Smooth muscle cell of the brain vasculature (primary cell): ENCODE measurements at places on chromosomes 6 and 20.

GRCh38 chr6:39942903-39943580, 8.8 kb upstream of the MOCS1 start:
- no peak for DNase-seq

- no peak for DNase-seq
Measured at GRCh38 chr20:48609491-48609978, 218.3 kb downstream of the PREX1 start.

DNA sequence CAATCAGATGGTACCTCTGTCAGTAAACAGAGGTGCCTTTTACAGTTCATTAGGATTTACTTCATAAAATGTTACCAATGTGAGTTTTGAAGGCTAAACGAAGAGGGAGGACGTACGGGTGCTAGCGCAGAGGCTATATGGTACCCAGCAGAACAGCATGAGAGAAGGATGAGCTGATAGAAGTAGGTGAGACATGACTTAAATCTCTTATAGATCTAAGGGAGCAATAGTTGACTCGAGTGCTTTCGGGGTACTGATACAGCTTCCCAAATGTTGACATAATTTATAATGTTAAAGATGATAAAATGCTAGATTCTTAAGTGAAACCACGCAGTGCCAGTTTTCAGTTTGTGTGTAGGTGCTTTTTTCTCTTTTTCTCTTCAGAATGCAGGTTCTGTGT, 72.6 kb downstream of the HIVEP1 start:
- no peak for DNase-seq

DNA sequence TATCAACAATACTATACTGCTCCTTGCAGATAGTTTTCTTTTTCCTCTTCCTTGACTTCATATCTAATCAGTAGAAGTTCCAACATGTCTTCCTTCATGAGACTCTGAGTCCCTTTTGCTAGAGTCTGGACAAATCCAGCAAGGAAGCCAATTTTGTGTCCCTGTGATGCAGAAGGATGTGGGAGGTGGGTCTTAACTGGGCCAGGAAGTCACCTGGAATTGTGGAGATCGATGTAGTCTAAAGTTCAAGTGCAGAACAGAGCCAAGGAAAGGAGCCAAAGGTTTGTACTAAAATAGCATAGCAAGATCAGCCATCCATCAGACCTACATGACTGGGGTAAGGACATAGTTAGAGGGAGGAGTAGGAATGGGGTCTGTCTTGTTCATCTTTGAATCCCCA, 37.6 kb downstream of the SPTLC3 start:
- DNase-seq = no peak

DNA sequence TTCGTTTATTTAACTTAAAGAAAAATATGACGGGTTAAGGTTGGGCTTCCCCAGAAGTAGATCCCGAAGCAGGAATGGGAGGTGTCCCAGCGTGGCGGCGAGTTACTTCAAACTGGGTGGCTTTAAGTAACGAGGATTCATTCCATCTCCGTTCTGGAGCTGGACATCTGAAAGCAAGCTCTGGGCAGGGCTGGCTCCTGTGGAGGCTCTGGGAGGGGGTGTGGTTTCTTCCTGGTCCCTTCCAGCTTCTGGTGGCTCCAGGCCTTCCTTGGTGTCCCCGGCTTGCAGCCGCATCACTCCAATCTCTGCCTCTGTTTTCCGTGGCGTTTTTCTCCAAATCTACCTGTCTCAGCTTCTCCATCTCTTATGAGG, 47.3 kb upstream of the BHLHE23 start:
- DNase-seq = no peak

GRCh38 chr20:61295249-61295648, 43.2 kb downstream of the CDH4 start:
- DNase-seq = no peak

GRCh38 chr6:53175027-53175426, 26.4 kb upstream of the GCM1 start:
- no peak for DNase-seq

GRCh38 chr20:36493051-36493800, 48.1 kb upstream of the MYL9 start:
- no peak for DNase-seq

DNA sequence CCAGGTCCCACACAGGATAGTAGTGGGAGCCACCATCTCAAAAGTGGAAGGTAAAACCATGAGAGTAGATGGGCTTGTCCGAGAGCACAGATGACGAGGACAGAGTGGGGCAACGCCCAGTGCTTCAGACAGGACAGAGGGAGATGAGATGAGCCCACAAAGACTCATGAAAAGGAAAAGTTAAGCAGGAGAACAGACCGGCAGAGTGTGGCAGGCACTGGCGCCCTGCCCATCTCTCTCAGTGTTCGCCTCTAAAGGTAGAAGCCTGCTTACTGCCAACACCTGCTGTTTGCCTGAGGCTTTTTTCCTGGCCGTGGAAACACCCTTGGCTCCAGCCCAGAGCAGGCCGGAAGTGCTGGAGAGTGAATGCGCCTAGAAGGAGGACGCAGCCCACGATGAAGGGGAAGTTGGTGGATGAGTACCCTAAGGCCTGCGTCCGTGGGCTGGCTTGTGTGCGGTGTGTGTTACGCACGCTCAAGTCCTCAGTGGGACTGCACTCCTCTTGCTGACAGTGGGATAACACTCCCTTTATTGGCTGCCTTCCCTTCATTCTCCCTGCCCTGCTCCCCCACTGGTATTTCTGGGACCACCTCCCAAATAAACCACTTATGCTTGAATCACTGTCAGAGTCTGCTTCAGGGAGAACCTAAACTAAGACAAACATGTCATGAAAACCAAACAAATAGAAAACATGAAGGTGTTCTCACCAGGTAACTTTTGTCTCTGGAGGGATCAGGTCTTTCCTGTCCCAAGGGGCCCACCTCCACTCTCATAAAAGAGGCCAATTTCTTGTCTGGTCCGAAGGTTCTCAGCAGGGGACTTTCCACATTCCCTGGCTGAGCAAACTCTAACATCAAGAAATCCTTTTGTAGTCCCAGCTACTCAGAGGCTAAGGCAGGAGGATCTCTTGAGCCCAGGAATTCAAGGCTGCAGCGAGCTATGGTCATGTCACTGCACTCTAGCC, 9.1 kb upstream of the FOXP4 start:
- DNase-seq = no peak

DNA sequence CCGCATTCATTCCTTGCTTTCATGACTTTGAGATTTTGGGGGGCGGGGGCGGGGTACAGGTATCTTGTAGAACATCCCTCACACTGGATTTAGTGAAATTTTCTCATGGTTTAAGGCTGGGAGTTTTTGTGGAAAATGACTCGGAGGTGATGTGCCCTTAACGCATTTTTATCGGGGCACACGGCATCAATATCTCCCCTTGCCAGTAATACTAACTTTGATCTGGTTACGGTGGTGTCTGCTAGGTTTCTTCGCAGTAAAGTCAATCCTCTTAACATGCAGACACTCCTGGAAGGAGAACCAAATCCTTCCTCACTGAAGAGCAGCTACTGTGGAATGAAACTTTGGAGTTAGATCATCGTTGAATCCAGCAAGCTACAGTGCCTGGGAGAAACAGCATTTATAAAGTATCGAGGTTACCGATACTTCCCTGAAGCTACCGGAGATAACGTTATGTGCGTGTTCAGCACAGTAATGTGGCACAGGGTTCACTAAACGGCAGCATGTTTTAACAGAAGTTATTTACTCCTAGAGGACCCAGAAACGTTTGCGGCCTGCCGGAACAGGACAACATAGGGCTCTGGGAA, 1.2 kb upstream of the DYNLRB1 start:
- no peak for DNase-seq

- no peak for DNase-seq
Measured at GRCh38 chr20:666877-667276, 8.7 kb downstream of the SCRT2 start.

DNA sequence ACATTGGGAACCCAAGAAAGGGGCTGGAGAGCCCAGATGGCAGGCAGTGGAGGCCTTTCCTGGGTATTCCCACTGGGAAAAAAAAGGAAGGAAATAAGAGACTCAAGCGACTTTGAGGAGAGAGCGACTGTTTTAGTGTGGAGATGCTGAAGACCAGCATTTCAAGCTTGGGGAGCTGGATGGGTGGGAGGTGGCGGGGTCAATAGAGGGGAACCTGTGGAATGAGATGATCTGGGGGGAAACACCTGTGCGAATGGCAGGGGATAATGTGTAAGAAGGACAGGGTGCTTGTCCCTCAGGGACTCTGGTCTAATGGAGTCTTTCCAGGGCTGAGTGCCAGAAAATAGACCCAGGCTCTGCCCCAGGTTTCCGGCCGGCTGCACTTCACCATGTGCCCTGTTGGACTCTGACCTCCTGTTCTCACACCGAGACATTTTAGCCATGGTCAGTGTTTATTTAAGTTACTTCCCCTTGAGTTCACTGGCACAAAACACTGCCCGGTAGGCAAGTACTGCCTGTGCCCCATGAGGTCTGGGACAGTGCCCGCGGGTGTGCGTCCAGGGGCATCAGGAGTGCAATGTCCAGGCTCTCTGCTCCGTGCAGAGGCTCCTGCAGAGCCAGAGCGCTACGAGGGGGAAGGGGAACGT, 50.4 kb upstream of the NKX2-2 start:
- DNase-seq = no peak

GRCh38 chr20:4791121-4791520, 69.4 kb downstream of the PRND start:
- DNase-seq = no peak

GRCh38 chr20:23625236-23625964, 12.4 kb downstream of the CST3 start:
- no peak for DNase-seq

- DNase-seq = no peak
Measured at GRCh38 chr20:23003077-23003635, 32.0 kb upstream of the SSTR4 start.

- DNase-seq = no peak
Measured at GRCh38 chr20:48040051-48040450, 254.8 kb upstream of the SULF2 start.

GRCh38 chr6:103507052-103507451, 1352.7 kb downstream of the HACE1 start:
- DNase-seq = no peak

DNA sequence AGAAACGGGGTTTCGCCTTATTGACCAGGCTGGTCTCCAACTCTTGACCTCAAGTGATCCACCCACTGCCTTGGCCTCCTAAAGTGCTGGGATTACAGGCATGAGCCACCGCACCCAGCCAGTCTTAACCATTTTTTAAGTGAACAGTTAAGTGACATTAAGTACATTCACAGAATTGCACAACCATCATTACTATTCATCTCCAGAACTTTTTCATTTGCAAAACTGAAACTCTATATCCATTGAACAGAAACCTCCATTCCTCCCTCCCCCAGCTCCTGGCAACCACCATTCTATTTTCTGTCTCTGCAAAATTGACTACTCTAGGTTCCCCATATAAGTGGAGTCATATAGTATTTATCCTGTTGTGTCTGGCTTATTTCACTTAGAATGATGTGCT, 59.7 kb downstream of the PLCB4 start:
- no peak for DNase-seq

- no peak for DNase-seq
Measured at GRCh38 chr6:70130865-70131264, 172.0 kb downstream of the COL9A1 start.

GRCh38 chr20:45934046-45934585, 367 bp upstream of the PCIF1 start:
- DNase-seq = no peak

GRCh38 chr20:7003598-7003997, 236.1 kb downstream of the BMP2 start:
- no peak for DNase-seq

DNA sequence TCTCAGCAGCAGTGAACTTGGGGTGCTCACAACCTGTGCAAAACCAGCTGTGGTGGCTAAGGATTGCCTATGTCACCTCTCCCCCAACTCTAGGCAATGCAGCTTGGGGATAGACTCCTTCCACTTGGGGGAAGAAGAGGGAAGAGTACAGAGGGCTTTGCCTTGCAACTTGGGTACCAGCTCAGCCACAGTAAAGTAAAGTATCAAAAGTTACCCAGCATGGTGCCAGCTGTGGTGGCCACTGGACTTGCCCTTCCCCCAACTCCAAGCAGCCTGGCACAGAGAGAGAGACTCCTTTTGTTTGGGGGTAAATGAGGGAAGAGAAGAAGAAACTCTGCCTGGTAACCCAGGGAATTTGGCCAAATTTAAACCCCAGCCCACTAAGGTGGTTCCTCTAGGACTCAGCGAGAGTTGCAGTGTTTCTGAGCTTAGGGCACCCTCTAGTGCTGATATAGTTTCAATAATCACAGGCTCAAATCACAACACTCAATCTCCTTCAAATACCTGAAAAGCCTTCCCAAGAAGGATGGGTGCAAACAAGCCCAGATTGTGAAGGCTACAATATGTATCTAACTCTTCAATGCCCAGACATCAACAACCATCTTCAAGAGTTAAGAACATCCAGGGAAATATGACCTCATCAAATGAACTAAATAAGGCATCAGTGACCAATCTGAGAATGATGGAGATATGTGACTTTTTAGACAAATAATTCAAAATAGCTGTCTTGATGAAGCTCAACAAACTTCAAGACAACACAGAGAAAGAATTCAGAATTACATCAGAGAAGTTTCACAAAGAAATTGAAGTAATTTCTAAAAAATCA, 7.6 kb upstream of the DEFB129 start:
- DNase-seq = no peak

DNA sequence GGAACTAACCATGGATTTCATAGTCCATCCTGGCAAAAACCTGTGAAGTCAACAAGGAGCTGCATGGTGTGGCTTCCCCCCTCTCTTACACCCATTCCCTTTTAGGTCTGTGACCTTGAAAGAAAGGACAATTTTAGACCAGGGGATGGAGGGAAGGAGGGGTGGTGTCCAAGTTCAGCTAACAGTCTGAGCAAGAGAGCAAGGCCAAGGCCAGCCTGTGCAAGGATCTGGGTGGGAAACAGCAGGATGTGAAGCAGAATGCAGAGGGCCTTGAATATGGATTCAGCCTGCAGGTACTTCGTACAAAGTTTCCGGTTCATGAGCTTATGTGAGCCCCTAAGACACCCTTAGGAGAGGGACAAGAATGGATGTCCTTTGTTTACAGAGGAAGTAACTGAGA, 293.0 kb downstream of the KIF16B start:
- no peak for DNase-seq

DNA sequence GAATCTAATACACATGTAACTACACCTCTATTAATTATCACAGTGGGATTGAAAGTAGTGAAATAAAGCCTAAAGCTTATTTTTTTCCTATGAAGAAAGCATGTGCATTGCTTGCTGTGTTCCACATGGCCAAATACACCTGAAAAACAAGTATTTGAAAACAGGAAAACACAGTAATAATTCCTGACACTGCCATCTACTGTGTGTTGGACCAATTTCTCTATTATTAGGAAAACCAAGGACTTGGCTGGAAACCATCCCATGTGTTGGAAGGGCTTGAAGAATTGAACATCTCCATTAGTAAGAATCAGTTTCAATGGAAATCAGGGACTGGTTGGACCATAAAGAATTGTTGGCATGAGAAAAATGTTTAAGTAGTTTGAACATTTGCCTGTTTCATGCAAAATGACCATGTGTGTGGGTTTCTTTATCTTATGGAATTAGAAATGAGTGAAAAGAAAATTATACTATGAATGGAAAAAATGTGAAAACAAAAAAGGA, 124.1 kb downstream of the PHF3 start:
- no peak for DNase-seq

DNA sequence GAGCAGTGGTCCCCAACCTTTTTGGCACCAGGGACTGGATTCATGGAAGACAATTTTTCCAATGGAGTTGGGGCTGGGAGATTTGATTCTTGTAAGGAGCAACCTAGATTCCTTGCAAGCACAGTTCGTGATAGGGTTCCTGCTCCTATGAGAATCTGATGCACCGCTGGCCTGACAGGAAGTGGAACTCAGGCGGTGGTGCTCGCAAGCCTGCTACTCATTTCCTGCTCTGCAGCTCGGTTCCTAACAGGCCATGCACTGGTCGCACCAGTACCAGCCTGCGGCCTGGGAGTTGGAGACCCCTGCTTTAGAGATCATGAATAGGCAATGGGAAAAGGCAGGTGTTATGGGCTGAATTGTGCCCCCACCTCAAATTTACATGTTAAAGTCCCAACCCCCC, 131.2 kb downstream of the PFDN4 start:
- no peak for DNase-seq
